ENCODE measurements at places on chromosomes 3 and 15. TPM values are rescaled to one million over a fixed set of nuclear protein-coding genes. Genes with fewer than 3 reads are reported as not detected.

The CHAC1 gene
- total RNA-seq: 35.4 TPM

The LMLN gene
- 6.1 TPM for total RNA-seq

The MST1R gene
- total RNA-seq: 0.21 TPM

The CDHR4 gene
- not detected for total RNA-seq

The GOLGA6B gene
- total RNA-seq: not detected

The SLC25A20 gene
- total RNA-seq: 15.5 TPM

The PLEKHO2 gene
- total RNA-seq: 7.6 TPM

The CYP1A2 gene
- total RNA-seq: not detected

The FBXL2 gene
- total RNA-seq: 3.0 TPM
